ENCODE measurements at places on chromosomes 7 and 10.

DNA sequence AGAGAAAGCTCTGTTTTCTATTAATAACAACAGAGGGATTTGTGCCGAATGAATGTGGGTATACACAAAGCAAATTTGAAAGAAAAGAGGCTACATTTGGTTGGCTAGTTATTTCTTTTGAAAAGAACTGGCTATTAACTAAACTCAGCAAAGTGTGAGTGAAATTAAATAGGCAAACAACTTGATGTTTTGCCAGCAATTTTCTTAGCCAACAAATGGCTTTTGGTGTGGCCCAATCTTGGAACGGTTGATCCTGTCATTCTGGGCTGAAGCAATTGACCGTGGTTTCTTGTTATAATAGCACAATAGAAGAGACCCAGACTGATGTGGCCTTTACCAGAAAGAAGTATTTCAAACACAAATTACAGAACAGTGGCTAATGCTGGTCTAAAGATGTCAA lies 898.6 kb downstream of the KCNMA1 start:
- no peak for DNase-seq

GRCh38 chr7:16589881-16590280 lies 55.7 kb downstream of the ANKMY2 start:
- no peak for DNase-seq

DNA sequence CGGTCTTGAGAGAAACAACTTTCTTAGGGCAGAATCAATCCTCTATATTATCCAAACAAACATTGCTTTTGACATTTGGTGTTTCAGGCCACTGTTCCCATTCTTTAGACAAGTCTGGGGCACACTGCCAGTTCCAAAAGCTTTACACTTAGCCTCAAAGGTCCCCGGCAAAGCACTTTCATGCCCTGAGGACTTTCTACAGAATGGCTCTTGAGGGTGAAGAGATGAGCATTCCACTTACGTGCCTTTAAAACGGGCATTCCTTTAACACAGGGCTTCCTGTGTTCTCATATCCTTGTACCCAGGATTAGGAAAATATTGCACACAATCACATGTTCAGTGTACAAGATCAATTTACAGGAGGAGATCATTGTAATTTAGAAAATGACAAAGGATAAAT lies 13.1 kb upstream of the TMEM213 start:
- no peak for DNase-seq

DNA sequence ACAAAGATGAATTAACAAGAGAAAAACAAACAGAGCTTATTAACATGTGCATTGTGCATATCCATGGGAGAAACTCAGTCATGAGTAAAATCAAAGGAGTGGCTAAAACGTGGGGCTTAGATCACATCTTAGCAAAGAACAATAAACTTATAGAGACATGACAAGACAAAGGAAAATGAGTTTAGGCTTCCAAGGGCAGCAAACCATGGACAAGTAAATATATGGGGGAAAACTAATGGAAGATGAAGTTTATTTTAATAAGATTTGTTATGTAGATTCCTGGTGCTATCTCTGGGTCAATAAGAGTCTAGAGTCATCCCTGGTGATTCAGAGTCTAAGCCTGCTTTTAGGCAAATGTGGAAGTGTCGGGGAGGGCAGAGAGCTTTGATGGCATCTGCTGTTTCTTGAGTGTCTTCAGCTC lies 87.2 kb upstream of the PLPP4 start:
- no peak for DNase-seq

DNA sequence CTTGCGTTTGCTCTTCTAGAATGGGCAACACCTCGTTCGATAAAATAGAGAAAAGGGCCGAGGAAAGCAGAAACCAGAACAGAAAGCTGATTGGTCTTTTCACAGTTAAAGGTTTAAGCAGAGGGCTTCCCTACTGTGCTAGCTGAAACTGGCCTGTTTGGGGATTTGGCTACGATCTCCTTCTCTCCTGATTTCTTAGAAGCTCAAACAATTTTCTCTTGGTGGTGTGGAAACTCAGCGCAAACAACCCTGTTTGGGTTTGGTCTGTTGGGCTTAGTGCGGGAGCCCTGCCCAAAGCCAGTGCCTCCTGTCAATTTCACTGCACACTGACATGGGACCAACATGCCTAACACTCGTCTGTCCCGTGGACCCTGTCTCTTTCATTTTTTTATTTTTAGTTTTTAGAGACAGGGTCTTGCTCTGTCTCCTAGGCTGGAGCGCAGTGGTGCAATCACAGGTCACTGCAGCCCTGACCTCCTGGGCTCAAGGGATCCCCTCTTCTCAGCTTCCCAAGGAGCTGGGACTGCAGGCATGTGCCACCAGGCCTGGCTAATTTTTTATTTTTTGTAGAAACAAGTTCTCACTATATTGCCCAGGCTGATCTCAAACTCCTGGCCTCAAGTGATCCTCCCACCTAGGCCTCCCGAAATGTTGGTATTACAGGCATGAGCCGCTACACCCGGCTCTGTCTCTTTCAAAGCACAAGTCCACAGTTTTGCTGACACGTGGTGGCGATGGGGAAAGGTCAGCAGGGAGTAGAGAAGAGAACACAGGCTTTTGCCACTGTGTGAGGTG lies 16.5 kb upstream of the BNIP3 start:
- DNase-seq = no peak

DNA sequence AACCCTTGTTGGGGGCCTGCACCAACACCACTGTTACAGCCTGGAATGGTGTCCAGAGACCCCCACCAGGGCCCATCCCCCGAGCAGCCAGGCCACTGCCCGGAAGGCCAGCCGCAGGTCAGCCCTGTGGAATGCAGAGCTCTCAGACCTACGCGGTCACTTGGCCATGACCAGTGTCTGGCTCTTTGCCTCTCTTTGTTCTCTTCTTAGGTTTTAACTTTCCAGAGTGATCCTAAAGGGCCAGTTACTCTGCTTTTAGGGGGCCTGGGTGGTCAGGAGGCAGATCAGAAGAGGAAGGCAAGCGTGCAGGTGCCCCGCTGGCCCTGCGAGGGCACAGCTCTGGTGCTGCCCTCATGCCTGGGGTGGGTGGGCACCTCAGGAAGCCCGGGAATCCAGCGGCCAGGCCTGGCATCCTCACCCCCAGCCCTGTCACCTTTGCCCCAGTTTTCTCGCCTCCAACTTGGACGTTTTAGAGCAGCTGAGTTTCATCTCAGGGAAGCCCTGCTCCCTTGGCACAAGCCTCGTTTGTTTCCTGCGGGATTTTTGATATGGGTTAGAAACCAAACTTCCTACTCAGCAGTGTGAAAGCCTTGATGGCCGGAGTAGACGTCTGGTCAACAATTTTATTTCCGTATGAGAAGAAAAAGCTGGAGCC lies 62.5 kb upstream of the CHST15 start:
- DNase-seq = no peak

DNA sequence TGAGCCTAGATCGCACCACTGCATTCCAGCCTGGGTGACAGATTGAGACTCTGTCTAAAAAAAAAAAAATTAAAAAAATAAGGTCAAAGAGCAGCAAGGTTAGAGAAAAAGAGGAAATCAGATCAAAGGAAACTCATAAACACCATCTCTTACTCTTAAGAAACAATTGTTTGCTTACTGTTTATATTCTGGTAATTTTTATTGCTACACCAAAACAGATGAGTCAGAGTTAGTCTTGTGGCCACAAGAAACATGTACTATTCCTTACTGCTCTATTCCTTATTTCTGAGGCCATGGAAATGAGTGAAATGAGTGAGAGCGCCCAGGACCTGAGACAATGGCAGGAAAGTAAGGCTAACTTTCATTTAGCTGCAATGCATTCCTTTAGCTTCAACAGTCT lies 387.3 kb downstream of the HPSE2 start:
- no peak for DNase-seq

DNA sequence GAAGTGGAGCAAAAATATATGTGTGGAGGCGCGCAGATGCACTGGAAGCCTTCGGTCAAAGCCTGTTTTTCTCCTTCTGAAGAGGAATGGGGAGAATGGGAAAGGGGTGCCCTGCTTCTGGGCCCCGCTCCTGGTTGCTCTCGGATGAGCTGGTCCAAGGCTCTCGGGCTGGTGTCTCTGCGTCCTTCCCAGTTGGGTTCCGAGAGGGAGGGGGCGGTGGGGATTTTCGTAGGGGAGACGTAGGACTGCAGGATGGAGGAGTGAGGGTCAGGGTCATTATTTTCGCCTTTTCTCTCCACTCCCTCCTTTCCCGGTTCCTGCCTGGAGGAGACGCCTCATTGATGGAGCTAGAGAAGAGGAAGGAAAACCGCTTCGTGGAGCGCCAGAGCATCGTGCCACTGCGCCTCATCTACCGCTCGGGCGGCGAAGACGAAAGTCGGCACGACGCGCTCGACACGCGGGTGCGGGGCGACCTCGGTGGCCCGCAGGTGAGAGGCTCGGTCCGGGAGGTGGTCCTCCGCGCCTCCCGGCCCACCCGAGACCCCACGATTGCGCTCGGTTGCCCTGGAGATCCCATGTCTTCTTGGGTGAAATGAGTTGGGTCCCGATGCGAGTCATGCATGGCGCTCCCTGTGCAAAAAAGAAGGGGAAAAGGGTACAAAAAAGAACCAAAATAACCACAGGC lies 790 bp downstream of the ADAM22 start:
- DNase-seq = peak; percentile 41

- DNase-seq = peak; percentile 93
These were observed at the start of gene RNF32 for GRCh38 chr7:156640257-156640948. Gene RNF32 (plus strand): TSS chr7:156640774. CDS start chr7:156643878, 3,104 bp downstream.

DNA sequence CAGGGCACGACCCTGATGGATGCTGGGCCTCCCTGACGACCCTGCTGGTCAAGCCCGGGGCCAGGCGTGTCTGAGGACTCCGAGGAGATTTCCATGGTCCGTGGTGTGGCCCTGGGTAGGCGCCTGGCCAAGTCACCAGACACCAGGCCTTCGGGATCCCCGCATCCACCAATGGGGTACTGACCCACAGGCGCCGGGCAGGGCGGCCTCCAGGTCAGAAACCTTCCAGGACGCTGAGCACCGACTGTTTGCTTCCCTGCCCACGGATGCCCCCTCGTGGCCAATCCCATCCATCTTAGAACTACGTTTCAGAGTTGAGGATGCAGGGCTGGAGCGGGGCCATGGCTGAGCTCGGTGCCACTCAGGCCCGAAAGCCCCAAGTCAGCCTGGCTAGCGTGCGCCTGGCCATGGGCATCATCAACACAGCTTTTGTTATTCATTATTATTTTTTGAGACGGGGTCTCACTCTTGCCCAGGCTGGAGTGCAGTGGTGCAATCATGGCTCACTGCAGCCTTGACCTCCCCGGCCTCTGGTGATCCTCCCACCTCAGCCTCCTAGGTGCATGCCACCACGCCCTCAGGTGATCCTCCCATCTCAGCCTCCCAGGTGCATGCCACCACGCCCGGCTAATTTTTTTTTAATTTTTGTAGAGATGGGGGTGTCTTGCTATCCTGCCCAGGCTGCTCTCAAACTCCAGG lies 7.1 kb upstream of the AMZ1 start:
- DNase-seq = peak; percentile 48

GRCh38 chr7:47308808-47309207 lies 273.1 kb downstream of the TNS3 start:
- no peak for DNase-seq

- no peak for DNase-seq
These were observed 143.0 kb upstream of the NPS start for GRCh38 chr10:127406018-127406550.

DNA sequence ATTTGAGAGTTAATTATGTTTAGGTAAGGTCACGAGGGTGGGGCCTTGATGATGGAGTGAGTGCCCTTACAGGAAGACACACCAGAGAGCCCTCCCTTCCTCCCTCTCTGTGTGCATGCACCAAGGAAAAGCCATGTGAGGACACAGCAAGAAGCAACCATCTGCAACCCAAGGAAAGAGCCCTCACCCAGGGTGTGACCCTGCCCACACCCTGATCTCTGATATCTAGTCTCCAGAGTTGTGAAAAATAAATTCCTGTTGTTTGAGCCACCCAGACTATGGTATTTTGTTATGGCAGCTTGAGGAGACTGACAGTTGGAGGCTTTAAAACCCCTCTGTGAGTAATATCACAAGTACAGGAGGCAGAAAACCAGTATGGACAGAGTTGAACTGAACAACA lies 15.0 kb upstream of the MCM10 start:
- DNase-seq = no peak

DNA sequence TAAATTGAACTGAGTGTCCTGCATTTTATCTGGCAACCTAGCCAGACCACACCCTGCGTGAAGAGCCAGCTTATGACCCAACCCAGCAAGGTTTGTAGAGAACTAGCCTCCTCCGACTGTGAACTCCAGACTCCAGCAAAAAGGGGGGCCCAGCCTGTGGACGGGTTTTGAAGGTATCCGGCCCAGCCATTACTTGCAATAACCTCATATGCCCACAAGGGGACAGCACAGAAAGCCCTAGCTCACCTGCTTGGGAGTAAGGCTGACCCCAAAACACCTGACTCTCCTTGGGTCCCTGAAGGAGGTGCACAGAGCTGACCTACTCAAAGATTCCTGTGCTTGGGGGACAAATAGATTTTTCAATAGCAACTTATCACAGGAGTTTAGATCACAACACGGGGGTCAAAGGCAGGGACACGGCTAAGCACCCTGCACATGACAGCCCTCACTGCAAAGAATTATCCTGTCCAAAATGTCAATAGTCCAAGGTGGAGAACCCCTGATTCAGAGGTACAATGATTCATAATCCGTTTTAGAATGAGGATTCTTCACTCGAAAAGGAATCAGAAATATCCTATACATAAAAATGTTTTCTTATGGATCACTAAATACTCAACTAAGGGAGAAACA lies 4.6 kb downstream of the TRPV6 start:
- DNase-seq = peak; percentile 22

GRCh38 chr7:11274074-11274473 lies 300.4 kb downstream of the PHF14 start:
- DNase-seq = no peak

GRCh38 chr10:35413985-35414861 lies 77.9 kb downstream of the CCNY start:
- no peak for DNase-seq

- no peak for DNase-seq
These were observed 232.1 kb upstream of the SEMA3C start for GRCh38 chr7:81150951-81151361.

DNA sequence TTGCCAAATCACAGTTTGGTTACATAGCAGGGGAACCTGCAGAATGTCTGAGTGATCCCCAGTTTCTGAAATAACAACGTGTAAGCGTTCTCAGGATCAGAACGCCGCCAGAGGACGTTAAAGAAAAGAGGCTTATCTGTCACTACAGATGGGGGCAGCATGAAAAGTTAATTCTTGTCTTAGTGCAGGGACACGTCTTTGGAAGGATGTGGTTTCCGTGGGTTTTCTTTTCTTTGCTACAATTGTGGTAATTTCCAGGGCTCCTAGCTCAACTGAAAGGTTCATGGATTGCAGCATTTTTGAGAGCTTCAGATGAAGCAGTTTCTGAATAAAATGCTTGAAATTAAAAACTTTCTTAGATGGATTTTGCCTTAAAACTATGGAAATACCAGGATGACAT lies 106.6 kb downstream of the PRKCQ start:
- DNase-seq = peak; percentile 93

GRCh38 chr10:28678687-28679457 lies 1.6 kb downstream of the BAMBI start:
- DNase-seq = no peak

Data from hematopoietic multipotent progenitor cell (in vitro differentiated cells).